RPMI8226 (cell line): ENCODE measurements at places on chromosomes 1 and 21.

GRCh38 chr1:214259353-214259977 is 21.5 kb upstream of the SMYD2 start:
- DNase-seq, result no peak

DNA sequence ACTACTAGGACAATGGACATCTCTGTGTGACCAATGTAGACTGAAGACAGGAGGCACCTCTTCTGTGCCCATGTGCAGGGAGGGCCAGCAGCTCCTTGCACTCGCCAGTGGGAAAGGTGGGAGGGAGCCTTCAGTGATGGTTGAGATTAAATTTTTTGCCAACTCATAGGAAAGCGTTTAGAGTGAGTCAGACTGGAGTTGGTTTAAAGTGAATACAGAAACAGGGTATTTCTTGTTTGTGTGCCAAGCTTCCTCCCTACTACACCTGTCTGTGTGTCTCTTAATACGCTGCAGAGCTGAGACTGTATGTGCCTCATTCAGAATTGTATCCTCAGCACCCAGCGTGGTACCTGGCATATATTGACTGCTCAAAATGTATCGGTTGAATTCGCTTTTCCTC is 13.5 kb upstream of the COL16A1 start:
- DNase-seq, result peak; percentile 65

- no peak for DNase-seq
Observed at GRCh38 chr1:85494074-85494903, 29.3 kb upstream of the DDAH1 start.

GRCh38 chr1:66980745-66981367 is 56.1 kb downstream of the MIER1 start:
- DNase-seq, result no peak

- DNase-seq, result no peak
Observed at GRCh38 chr1:231359113-231359512, 21.0 kb downstream of the SPRTN start.
